Activated T-helper 1 cell treated with anti-CD3 and anti-CD28 coated beads, Interleukin-12 subunit alpha, Interleukin-12 subunit beta, Interleukin-2, Interleukin-4 antibody, amounts not matched to agents 30 ng/mL and 10 ng/mL and 1 ng/mL, durations not matched to agents 14 hours and 24 hours and 36 hours (primary cell): ENCODE measurements at places on chromosomes 1 and 21. TPM values are rescaled to one million over a fixed set of nuclear protein-coding genes. Genes with fewer than 3 reads are reported as not detected.

DNA sequence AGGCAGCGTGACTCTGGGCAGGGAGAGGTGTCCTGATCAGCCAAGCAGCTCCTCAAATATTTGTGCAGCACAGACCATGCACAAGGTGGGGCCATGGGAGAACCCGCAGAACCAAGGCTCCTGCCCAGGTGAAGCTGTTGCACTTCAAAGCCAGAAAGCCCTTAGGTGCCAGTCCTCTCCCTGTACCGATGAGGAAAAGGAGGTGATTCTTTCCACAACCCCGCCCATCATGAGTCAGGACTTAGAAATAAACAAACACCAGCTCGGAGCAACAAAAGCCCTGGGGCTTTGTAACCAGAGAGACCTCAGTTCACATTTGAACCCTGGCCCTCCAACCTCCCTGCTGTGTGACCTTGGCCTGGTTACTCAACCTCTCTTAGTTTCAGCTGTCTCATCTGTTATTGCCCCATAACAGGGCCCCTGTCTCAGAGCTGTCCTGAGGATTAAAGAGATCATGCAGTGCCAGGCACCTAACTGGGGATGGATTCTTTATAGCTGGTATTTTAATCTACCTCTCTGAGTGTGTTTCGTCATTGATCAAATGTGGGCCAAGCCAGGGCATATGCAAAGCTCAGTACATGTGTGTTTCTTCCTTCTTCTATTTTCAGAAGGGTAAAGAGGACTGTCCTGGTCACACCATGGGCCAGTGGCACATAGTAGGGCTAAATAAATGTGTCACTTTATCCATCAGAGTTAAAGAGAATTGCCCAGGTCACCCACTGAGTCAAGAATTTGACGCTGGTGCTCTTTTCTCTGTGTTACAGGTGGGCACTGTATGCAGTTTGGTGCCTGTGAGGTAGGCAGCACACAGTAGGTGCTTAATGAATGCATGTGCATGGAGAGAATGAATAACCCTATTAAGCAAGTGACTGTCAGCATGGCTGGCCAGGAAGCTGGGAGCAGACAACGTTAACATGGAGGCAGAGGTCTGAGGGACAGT, 1.4 kb downstream of the LDLRAD1 start:
- no peak for DNase-seq
- H3K4me1 ChIP-seq, result no peaks in the 10 kb centered on the region
- H3K4me3 ChIP-seq, result no peak overlapping the region
- no peak overlapping the region for H3K27ac ChIP-seq
- H3K27me3 ChIP-seq, result peaks cover 2% of the 10 kb centered on the region

- H3K4me3 ChIP-seq, result no peak overlapping the region
- H3K36me3 ChIP-seq, result no peaks in the 10 kb centered on the region
- H3K27ac ChIP-seq, result no peak overlapping the region
- DNase-seq, result no peak
- H3K27me3 ChIP-seq, result peaks cover 27% of the 10 kb centered on the region
Observed at GRCh38 chr21:33039536-33039935, 13.8 kb downstream of the OLIG2 start.

- peak; percentile 3 for DNase-seq
- H3K4me3 ChIP-seq, result no peak overlapping the region
- peaks cover 2% of the 10 kb centered on the region for H3K27me3 ChIP-seq
- no peaks in the 10 kb centered on the region for H3K36me3 ChIP-seq
- no peak overlapping the region for H3K27ac ChIP-seq
Observed at GRCh38 chr1:68116643-68117235, 66.3 kb upstream of the DIRAS3 start.

The FGR gene
- 0.21 and 0.27 TPM in 2 replicates for total RNA-seq
